ENCODE measurements at places on chromosomes 4 and X. TPM values are rescaled to one million over a fixed set of nuclear protein-coding genes. Genes with fewer than 3 reads are reported as not detected.

- peak; percentile 44 for DNase-seq
Measured at GRCh38 chr4:147590249-147590920, 26.8 kb upstream of the TMEM184C start.

GRCh38 chrX:16822723-16823122, 36.5 kb downstream of the TXLNG start:
- no peak for DNase-seq

DNA sequence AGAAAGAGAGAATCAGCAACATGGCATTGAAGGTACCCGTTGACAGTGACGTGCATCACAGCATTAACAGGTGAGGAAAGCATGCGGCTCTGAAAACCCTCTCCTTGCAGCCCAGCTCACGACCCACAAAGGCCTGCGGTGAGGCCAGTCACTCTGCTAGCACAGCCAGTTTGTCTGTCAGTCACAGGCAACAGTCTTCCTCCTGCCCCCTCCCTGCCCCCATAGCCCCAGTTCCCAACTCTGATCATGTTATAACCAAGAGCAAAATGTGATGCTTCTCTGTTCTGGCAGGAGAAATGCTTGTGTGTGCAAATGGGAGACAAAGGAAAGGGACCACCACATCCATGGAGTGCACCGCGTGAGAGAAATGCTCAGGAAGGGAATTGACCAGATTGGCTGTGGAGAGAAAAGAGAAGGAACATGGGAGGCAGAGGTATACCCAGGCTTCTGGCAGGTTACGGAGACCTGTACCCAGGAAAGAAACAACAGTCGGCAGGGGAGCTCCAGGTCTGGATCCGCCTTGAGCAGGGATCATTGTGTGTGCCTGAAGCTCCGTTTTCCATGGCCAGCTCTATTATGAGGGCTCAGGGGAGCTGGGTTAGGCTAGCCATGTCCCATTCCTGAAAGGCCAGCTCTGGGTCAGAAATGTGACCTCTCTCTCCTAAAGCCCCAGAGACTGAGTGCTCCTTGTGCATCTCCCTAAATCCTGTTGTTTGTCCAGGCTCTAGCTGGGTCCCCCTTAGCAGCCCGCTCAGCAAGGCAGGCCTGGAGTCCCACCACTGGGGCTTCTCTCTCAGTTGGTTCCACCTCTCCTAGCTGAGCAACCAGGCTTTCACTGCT, 139.7 kb upstream of the MAMLD1 start:
- DNase-seq, result no peak

- no peak for DNase-seq
Measured at GRCh38 chr4:67207941-67208441, 337.3 kb downstream of the CENPC start.

GRCh38 chrX:7120878-7121219, 26.7 kb upstream of the STS start:
- no peak for DNase-seq

DNA sequence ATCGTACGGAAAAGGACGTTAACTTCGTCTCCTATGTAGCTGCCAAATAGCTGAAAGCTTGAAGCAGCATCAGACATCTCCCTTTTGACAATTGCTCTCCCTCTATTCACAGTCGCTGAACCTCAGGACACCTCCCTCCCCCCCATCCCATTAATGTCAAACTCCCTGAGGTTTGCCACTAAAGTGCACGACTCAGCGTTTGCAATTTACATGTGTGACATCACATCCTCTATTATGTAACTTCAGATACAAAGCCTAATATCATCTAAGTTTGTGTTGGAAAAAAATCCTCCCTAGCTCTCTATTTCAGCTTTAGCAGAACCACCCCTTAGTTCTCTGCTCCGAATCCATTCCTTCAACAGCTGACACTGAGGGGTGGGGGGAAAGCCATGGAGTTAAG, 5.5 kb upstream of the NR3C2 start:
- no peak for DNase-seq

APOO gene
- polyA plus RNA-seq, result 22.4 TPM

ERVMER34-1 gene
- 4.7 TPM for polyA plus RNA-seq

GAGE12F gene
- polyA plus RNA-seq, result not detected

Data from left renal pelvis (tissue), 4 donors.